ENCODE measurements at places on chromosomes 11 and 22. TPM values are rescaled to one million over a fixed set of nuclear protein-coding genes. Genes with fewer than 3 reads are reported as not detected.

OR52I2 gene
- total RNA-seq = not detected

OR2AG1 gene
- total RNA-seq = not detected

DNA sequence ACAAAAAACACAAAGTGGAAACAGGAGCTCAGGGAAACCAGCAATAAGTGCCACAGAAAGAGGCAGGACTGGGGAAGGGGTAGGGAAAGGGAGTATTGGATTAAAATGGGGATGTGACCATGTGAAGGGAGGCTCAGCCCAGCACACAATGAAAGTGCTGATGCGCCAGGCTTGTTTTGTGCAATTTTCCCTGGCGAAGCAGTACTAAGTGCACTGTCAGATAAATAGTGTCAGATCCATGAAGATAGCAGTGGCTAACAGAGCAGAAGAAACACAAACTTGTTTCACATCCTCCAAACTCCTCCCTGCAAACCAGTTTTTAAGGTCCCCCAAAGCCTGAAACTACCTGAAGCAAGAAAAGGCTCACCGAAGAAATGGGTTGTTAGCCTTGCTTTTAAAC lies 50.7 kb upstream of the RAPSN start:
- no peak for DNase-seq

GRCh38 chr11:64260147-64260708 lies 8.9 kb downstream of the PLCB3 start:
- DNase-seq = no peak

- no peak for DNase-seq
These were observed 24.7 kb downstream of the REXO2 start for GRCh38 chr11:114463999-114464398.

DNA sequence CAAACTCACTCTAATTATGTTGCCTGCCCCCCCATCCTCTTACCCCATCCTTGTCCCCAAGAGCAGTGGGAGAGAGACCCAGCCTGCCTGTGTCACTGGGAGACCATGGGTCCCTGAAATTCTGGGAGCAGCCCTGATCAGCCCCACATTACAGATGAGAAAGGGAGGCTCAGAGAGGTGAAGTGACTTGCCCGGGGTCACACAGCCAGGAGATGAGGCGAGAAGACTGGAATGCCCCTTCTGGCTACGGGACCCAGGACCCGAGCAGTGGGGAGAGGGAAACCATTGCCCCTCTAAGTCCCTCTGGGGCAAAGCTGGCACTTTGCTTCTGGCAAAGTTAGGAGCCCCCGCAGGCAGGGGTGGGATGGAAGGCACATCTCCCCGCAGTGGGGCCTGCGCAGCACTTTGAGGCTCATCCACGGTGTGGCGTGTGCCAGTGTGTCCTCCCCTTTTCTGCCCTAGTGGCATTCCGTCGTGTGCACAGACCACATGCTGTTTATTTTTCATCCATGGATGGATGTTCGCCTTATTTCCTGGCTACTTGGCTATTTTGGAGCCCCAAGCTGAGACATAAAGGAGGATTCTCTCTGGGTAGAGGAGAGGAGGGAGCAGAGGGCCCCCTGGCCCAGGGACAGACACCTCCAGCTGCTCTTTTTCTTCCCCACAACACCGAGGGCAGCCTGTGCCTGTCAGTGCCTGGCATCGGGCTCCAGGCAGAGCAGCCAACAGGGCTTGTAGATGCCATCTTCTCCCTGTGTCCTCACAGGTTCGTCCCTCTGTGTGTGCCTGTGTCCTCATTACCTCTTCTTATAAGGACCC lies 3.7 kb upstream of the FGF3 start:
- DNase-seq = no peak

- peak; percentile 92 for DNase-seq
These were observed 124.3 kb downstream of the DBX1 start for GRCh38 chr11:20035701-20036601.

PANX3 gene
- total RNA-seq = not detected

DNA sequence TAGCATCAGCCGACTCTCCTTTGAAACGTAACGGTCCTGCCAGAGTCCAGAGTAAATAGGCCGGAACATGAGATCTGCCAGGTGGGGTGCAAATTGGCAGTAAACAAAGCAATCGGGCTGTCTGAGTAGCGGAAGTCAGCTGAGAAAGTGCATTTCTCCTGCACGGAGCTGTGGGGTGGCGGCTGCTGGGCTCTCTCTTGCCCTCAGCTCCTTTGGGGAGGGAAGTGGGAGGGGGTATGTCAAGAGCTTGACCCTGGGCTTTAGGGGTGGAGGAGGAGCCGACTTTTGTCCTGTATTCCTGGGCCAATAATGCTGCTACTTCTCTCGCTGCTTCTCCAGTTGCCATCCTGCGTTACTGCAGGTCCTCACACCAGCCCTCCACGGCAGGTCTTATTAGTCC lies 11.6 kb downstream of the GRIK4 start:
- no peak for DNase-seq

DNA sequence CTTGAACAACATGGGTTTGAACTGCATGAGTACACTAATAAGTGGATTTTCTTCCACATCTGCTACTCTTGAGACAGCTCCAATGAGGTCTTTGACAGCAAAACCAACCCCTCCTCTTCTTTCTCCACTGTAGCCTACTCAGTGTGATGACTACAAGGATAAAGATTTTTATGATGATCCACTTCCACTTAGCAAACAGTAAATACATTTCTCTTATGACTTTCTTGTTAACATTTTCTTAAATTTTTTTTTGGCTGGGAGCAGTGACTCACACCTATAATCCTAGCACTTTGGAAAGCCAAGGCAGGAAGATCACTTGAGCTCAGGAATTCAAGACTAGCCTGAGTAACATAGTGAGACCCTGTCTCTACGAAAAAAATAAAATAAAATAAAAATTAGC lies 9.9 kb upstream of the EIF4G2 start:
- DNase-seq = peak; percentile 36

GRCh38 chr22:18905540-18906409 lies at the start of gene DGCR6:
Gene DGCR6 (plus strand): TSS chr22:18906320. CDS start chr22:18906375, 55 bp downstream.
- DNase-seq = no peak

- peak; percentile 48 for DNase-seq
These were observed 1.4 kb upstream of the CPT1A start for GRCh38 chr11:68843052-68843561.

GRCh38 chr11:112806876-112807275 lies 154.3 kb upstream of the NCAM1 start:
- DNase-seq = no peak

GRCh38 chr11:134363592-134363991 lies 31.8 kb downstream of the GLB1L2 start:
- DNase-seq = no peak

DNA sequence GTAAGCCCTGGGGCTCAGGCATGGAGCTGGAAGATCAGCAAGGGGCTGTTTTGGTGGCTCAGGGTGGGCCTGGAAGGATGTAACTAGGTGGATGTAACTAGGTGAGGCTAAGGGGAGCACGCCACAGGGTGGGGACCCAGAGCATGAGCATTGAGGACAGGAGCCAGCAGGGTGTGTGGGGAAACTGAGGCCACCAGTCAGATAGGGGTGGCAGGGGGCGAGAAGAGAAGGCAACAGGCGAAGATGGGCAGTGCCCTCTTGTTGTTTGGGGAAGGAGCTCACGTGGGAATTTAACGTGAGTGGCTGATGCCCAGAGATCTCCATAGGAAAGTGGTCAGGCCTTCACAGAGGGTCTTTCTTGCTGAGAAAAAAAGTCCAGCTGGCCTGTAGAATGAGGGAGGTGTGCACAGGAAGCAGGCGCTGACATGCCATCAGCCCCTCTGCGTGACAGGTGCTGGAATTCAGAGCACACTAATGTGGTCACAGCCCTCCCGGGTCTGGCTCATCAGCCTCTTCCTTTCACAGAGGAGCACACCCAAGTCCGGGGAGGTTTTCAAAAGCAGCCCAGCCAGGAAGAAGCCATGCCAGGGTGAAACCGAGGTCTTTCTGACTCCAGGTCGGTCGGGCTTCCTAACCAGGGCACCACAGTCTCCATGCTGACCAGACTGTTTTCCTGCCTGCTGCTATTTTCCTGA lies 54.6 kb upstream of the PAX6 start:
- peak; percentile 28 for DNase-seq

TUBA8 gene
- total RNA-seq = 0.39 TPM

PHLDA2 gene
- 28.0 TPM for total RNA-seq

DNA sequence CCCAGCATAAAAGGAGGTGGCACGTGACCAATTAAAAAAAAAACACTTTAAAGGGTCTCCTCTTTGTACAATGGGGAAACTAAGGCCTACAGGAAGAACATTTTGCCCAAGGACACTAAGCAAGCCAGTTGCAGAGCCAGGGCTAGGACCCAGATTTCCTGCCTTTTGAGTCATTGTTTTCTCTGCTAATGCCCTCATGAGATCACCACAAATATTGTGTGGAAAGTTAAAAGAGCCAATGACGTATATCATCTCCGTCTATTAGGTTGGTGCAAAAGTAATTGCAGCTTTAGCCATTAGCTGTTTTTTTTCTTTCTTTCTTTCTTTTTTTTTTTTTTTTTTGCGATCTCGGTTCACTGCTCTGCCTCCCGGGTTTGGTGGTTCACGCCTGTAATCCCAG lies 24.1 kb upstream of the LRRC32 start:
- peak; percentile 81 for DNase-seq

DNA sequence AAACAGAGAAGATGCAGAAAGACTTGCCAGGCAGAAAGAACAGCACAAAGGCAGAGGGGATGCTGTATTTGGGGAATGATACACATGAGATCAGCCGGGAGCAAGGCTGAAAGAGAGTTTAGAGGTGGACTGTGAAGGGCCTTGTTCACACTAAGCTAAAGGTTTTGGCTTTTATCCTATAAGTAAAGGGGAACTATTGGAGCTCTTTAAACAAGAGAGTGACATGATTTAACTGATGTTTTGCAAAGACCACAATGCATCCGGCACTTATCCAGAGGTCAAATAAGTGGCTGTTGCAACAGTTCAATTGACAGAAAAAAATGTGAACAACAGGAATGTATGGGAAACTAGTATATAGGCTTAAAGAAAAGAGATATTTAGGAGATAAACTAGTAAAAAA lies 64.7 kb upstream of the RRAS2 start:
- peak; percentile 55 for DNase-seq

OR5A1 gene
- total RNA-seq = not detected

- no peak for DNase-seq
These were observed 9.8 kb downstream of the NRXN2 start for GRCh38 chr11:64713016-64713707.

DNA sequence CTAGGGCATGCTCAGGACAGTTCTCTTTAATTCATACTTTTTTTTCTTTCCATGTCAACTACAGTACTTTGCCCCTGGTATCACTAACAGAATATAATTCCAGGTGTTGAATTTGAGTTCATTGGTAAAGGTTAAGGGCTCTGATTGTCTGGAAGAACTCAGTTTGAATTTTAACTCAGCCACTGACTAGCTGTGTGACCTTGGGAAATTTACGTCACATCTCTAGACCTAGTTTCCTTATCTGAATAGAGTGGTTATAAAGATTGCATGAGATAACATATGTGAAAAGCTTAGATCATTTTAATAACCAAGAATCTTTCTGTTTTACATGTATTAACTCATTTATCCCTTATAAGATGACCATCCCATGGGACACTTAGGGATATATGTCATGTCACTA lies 15.8 kb upstream of the ZC3H12C start:
- DNase-seq = no peak

PSMD13 gene
- total RNA-seq = 173 TPM

GNG3 gene
- total RNA-seq = not detected

GRCh38 chr11:23284631-23285030 lies 424.4 kb upstream of the CCDC179 start:
- no peak for DNase-seq

SHISAL1 gene
- 1.6 TPM for total RNA-seq

GRCh38 chr11:75233754-75234172 lies 6.8 kb upstream of the TPBGL start:
- peak; percentile 57 for DNase-seq

CHADL gene
- total RNA-seq = 0.29 TPM

TIMP3 gene
- total RNA-seq = 544 TPM

KLHDC7B gene
- total RNA-seq = not detected

MRE11 gene
- 27.0 TPM for total RNA-seq

GRCh38 chr11:65932558-65932919 lies 12.7 kb upstream of the TSGA10IP start:
- peak; percentile 60 for DNase-seq

- peak; percentile 72 for DNase-seq
These were observed 82.9 kb upstream of the THY1 start for GRCh38 chr11:119505861-119506260.

- no peak for DNase-seq
These were observed 57.0 kb downstream of the OR10A6 start for GRCh38 chr11:7874056-7874455.

DNA sequence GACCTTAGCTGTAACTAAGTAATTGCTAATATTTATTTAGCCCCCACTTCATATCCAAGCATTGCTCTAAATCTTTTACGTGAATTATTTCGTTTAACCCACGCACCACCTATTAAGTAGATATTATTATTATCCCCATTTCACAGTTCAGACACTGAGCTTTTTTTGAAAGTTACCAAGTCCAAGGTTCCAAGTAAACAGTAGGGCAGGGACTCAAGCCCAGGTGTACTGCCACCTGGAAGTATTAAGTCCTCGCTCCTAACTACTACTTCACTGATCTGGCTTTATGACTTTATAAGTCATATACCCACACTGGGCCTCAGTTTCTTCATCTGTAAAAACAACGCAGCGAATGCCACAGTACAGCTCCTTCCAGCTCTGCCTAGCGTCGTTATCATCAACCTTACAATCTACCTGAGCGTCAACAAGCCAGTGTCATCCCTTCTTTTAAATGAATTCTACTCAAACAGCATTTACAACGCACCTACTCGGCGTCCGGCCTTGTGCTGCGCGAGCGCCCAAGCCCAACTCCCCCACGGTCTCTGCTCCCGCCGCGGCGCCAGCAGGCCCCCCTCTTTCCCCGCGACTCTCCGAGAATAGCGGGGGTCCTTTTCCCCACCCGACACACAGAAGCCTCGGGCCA lies 624 bp downstream of the TMEM41B start:
- peak; percentile 17 for DNase-seq

DNA sequence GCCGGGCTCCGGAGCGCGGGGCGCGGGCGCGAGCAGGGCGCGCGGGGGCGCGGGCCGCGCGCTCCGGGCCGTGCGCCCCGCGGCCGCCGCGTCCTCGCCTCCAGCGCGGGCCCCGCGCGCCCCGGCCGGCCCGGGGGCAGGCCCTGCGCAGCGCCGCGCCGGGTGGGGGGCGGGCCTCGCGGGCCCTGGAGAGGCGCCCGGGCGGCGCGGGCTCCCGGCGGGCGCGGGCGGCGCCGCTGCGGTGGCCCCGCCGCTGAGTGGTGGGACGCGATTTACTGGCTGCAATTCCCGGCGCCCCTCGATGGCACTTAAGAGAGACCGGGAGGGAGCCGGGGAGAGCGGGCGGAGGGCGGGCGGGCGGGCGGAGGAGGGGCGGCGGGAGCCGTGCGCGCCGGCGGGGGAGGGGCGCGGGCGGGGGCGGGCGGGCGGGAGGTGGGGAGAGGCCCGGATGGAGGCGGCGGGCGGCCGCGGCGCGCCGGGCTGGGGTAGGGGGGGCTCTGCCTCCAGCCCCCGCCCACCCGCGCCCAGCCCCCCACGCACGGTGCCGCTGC lies 73.2 kb upstream of the TCF20 start:
- DNase-seq = no peak

GRCh38 chr11:64378335-64378880 lies 19.4 kb downstream of the RPS6KA4 start:
- no peak for DNase-seq

BARX2 gene
- not detected for total RNA-seq

Data from RPMI7951 (cell line).